ENCODE measurements at places on chromosomes 3 and 15.

- DNase-seq, result no peak
Observed at GRCh38 chr3:111947231-111947630, 31.6 kb upstream of the ABHD10 start.

GRCh38 chr3:183182073-183182472 lies 19.5 kb upstream of the LAMP3 start:
- no peak for DNase-seq

DNA sequence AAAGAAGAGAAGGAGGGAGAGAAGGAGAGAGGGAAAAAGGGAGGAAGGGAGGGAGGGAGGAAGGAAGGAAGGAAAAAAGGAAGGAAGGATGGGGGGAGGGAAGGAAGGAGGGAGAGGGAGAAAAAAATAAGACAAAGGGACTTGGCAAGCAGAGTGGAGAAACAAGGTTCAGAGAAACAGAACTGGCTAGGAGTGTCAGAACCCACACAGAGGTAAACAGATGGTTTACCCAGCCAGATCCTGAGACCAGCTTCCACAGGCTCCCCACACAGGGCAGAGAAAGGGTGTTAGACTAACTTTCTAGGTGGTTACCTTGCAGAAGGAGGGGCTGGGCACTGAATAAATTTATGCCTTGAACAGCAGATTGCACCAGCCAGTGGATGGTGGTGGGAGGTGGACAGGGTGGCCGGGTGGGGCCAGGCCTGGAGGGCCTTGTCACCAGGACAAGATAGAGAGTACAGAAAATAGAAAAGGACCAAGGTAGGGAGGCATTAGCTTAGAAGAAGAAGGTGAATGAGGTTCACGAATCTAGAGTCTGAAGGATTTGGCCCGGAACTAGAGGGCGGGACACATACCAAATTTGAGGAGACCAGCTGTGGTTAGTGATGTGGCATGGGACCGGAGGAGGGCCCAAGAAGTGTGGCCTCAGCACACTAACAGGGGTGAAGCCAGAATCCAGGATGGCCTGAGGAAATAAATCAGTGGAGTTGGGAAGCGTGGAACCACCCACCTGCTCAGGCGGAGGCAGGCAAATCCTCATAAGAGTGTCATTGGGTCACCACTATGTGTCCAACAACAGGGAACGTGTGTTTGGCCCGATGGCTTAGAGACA lies 1.2 kb upstream of the TM4SF1 start:
- DNase-seq, result no peak

DNA sequence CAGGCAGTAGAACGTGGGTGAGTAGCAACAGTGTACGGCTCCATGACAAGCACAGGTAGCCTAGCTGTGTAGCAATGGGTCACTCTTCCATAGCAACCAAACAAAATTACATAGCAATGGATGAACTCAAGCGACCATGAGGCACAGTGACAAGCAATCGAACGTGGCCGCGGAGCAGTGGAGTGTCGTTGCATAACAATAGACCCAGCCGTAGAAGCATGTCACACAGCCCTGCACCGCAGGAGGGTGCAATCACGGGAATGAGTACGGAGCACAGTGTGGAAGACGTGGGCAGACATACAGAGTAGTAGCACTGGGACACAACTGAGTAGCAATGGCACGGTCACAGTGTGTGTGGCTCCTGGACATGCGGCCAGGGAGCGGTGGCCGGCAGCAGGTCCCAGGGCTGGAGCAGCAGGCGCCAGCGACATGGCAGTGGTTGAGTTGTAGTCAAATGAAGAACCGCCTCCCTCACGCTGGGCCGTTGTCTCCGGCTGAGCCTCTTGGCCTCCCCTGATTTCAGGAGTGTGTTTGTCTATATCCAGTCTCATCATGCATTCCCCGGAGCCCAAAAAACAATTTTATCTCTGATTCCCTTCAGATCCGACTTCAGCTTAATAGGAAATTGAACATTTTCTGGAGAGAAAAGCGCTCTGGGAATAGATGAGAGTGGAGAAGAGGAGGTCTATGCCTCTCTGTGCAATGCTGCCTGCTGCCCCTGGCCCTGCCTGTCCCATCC lies 64.1 kb downstream of the CCDC33 start:
- DNase-seq, result no peak

- no peak for DNase-seq
Observed at GRCh38 chr3:8366219-8366810, 135.3 kb upstream of the LMCD1 start.

DNA sequence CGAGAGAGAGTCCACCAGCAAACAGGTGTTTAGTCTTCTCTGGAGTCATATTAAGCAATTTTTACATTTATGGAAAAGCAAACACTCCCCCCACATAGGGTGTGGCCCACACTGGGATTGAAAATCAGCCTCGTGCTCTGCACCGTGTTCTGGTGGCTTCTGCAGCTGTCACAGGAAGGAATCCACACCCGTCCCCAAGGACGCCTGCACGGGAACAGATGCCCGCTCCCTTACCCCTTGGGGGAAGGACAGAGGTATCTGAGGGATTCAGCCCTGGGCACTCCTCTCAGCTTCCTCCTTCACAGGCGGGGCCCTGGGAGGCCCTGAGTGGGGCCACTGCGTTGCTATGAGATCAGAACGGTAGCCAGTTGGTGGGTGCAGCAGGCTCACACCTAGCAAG lies 27.8 kb downstream of the LIPC start:
- no peak for DNase-seq

GRCh38 chr3:121883507-121883906 lies 10.7 kb upstream of the SLC15A2 start:
- DNase-seq, result no peak

GRCh38 chr3:52882377-52882776 lies 15.0 kb downstream of the STIMATE start:
- no peak for DNase-seq

DNA sequence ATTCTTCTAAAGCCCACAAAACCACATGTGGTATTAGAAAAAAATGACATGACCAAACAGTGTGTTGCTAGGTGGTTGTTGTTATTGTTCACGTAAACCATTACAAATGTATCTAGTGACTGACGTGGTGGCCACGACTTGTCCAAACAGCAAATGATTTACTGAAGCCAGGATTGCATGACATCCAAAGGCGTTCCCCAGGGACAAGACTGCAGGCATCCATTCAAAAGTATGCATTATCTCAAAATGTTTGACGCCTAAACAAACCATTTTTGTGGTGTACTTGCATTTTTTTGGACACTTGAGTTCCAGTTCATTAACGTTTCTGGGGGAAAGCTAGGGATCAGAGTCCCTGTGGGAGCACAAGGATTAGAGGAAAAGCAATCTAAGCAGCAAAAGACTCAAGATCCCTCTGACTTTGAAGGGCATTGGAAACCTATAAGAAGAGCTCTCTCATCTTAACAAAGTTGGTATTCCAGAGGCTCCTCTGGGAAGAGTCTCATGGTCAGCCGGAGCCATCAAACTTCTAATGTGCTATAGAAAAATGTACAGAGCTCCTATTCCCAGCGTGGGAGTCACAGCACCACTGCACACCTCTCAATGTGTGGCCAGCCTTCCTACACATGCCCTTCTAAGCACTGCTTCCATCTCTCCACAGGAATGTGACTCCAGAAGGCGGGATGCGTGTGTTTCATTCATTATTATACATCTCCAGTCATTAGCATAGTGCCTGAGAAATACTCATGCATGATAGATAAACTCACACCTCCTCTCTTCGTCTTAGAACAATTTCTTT lies 62.9 kb downstream of the FBN1 start:
- DNase-seq, result no peak

DNA sequence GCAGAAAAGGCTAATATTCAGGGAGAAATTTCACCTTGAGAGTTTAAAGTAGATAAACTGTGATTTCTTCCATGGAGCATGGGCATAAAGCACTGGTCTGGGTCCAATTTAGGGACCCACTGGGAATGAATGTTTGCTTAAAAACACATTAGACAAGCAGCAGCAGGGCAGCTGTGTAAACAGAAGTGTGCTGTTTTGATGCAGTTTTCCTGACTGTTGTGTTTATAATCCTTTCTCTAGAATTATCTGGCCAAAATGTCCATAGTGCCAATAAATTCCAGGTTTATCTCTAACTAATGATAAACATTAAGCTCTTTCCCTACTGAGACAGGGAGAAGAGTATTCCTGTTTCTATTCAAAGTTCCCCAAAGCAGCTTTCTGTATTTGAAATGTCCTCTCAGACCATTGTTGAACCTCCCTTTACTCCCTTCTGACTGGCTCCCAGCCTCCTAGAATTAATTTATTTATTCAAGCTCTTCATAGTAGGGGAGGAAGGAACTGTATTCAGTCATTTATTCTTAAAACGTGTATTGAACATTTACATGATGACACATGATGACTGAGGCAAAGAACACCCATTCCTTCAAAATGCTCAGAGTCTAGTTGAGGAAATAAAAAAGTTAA lies 7.0 kb upstream of the TM4SF18 start:
- no peak for DNase-seq

DNA sequence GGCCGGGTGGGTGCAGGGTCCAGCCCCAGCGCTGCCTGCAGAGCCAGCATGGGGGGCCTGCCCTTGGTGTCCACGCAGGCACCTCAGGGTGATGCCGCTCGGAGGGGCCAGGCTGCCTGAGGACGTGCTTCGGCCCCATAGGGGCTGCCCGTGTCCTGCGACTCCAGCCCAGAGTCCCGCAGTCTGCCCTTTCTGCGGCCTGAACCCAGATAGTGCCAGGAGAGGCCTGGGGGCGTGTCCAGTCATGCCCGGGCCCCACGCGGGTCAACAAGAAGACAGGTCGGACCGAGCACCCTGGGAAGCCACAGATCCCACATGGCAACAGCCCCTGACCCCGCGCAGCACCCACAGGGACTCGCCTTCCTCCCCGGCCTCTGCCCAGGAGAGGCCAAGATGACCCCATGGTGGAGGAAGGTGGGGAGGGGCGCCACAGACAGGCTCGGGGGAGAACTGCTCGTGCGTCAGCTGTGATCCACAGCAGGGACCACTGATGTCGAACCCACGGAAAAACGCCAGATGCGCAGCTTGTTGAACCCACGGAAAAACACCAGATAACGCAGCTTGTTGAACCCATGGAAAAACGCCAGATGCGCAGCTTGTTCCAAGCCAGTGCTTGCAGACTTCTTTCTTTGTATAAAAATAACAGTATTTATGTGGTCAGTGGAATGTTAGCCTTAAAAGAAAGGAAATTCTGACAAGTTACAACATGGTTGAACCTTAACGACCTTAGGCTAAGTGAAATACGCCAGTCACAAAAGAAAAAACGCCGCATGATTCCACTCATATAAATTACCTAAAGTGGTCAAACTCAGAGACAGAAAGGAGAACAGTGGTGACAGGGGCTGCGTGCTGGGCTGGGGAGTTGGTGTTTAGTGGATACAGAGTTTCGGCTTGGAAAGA lies 28.5 kb downstream of the CYFIP1 start:
- no peak for DNase-seq

DNA sequence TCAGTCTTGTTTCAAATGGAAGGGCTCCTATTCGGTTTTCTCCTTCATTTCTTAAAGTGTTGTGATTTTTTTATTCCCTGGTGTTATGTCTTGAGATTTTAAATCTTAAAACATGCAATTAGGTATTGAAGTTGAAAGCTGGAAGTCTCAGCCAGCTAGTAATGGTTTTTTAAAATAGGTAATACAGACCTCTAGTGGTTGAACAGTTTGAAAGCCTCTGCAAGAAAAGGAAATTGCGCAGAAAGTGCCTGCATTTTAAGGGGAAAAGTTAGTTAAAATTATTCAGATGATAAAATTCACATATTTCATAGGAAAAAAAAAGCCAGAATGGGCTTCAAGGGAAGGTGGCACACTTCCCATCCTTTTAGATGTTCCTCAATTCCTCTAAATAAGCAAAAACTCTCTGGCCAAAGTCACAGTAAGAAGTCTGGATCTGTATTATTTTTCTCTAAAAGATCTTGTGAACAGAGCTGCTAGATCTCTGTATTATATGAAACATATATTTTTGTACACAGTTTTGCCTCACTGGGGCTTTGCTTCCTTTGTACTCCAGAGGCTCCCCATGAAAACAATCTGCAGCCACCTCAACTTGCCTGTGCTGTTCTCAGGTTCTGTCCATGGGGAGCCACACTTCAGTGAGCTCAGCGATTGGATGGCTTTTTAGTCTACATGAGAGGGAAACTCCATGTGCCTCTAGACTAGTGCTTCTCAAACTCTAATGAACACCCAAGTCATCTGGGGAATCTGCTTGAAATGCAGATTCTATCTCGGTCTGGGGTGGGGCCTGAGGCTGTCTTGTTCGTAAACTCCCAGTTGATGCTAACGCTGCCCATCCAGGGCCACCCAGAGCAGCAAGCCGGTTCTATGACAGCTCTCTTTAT lies 21.5 kb downstream of the AGTR1 start:
- DNase-seq, result no peak

DNA sequence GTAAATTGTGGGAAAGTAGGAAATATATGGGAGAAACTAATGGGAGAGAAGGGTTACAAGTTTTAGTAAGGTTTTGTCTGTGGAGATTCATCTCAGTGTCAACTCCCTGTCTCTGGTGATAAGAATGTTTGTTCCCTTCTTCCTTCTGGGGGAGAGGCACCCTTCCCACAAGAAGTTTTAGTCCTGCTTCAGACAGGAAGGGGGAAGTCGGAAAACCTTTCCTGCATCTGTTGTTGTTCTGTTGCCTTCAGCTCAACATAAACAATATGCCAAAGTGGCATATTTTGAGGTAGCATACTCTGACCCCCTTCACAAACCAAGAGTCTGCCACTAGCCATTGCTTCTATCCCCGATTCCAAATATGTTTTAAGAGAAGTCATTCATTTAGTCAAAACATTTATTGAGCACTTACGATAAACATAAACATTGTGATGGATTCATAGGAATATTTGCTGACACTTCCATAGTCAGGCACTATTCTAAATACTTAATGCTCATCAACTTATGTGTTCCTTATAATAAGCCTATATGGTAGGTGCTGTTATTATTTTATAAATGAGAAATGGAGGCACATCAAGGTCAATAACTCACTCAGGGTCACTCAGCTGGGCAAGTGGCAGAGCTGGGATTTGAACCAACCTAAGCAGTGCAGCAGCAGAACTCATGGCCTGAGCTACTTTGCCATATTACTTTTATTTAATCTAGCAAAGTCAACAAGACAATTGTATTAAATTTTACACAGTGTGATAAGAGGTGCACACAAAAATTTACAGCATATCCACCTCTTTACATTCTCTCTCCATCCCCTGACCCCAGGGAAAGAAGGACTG lies 34.2 kb upstream of the TIMP4 start:
- no peak for DNase-seq
